ENCODE measurements at places on chromosomes 1 and 21.
A peak's percentile ranks its signal among the peaks of the same experiment; 100 is the strongest.

GRCh38 chr1:26831546-26832248, 5.2 kb downstream of the ZDHHC18 start:
- no peak overlapping the region for H3K27ac ChIP-seq
- peaks cover 3% of the 10 kb centered on the region for H3K36me3 ChIP-seq
- no peaks in the 10 kb centered on the region for H3K4me1 ChIP-seq
- no peak for DNase-seq
- no peaks in the 10 kb centered on the region for H3K27me3 ChIP-seq

- no peaks in the 10 kb centered on the region for H3K36me3 ChIP-seq
- no peak overlapping the region for H3K27ac ChIP-seq
- no peaks in the 10 kb centered on the region for H3K4me1 ChIP-seq
- no peak overlapping the region for H3K4me3 ChIP-seq
Observed at GRCh38 chr1:41810446-41810845, 108.3 kb downstream of the HIVEP3 start.

- no peaks in the 10 kb centered on the region for H3K4me1 ChIP-seq
- DNase-seq, result no peak
- H3K27ac ChIP-seq, result no peak overlapping the region
- no peaks in the 10 kb centered on the region for H3K36me3 ChIP-seq
Observed at GRCh38 chr1:25194572-25195020, 37.7 kb downstream of the SYF2 start.

DNA sequence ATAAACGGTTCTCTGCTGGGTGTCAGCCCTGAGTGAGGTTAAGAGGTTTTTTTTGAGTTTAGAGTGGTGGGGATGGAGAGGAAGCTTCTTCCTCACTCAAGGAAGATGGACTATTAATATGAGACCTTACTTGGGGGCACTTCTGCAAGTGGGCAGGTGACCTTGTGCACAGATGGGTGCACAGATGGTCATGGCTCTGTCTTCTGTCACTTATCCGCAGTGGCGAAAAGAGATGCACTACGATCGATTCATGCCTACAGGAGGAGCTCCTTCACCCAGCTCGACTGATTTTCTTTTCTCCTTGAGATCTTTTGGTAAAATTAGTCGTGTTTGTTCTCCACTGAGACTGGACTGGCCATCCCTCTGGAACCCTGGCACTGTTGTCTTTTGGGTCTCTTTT, 22.9 kb upstream of the CYYR1 start:
- H3K4me3 ChIP-seq, result no peak overlapping the region
- no peaks in the 10 kb centered on the region for H3K36me3 ChIP-seq
- no peak overlapping the region for H3K27ac ChIP-seq
- DNase-seq, result no peak
- H3K27me3 ChIP-seq, result no peaks in the 10 kb centered on the region

GRCh38 chr1:233389169-233389568, 61.6 kb downstream of the MAP3K21 start:
- H3K27ac ChIP-seq, result no peak overlapping the region
- peak; percentile 12 for DNase-seq
- H3K4me1 ChIP-seq, result peaks cover 2% of the 10 kb centered on the region
- H3K4me3 ChIP-seq, result no peak overlapping the region
- no peaks in the 10 kb centered on the region for H3K27me3 ChIP-seq

- no peaks in the 10 kb centered on the region for H3K27me3 ChIP-seq
- H3K27ac ChIP-seq, result no peak overlapping the region
- no peak overlapping the region for H3K4me3 ChIP-seq
- peak; percentile 57 for DNase-seq
- H3K36me3 ChIP-seq, result no peaks in the 10 kb centered on the region
- no peaks in the 10 kb centered on the region for H3K4me1 ChIP-seq
Observed at GRCh38 chr1:245576323-245576722, 421.5 kb downstream of the KIF26B start.

DNA sequence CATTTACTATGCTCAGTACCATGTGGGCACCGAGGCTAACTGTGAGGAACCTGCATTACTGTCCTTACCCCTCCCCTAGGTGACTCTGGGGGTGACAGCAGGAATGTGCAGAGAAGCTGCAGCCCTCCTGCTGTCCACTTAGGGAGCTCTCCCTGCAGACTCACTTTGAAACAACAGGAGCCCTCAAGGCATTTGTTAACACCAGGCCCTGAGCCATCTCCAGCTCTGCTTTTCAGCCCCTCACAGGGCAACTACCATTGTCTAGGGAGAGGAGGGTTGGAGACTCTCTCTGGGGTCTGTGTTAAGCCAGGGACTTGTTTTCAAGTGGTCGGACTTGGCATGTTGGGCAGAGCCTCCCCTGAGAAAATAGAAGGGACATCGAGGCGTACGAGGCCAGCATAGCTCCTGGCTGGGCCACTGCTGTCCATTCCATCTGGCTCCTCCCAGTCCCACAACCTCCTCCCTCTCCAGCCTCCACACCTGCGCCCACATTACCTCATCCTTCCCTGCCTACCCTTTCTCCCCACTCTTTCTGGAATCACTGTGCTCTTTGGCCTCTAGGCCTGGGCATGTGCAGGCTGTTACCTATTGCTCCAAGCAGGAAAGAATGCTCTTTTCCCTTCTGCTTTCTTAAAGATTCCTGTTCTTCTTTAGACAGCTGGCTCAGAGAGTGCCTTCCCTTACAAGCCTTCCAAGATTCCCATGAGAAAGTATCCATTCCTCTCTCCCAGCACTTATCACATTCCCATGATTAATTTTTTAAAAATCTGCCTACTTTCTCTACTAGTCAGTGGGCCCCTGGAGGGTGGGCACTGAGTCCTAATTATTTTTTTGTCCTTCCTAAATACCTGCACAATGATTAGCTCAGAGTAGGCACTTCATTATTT, 102.7 kb upstream of the GCLM start:
- no peaks in the 10 kb centered on the region for H3K36me3 ChIP-seq
- no peak overlapping the region for H3K4me3 ChIP-seq
- H3K27me3 ChIP-seq, result no peaks in the 10 kb centered on the region
- H3K27ac ChIP-seq, result no peak overlapping the region
- peaks cover 4% of the 10 kb centered on the region for H3K4me1 ChIP-seq
- peak; percentile 70 for DNase-seq

- H3K27me3 ChIP-seq, result no peaks in the 10 kb centered on the region
- H3K36me3 ChIP-seq, result no peaks in the 10 kb centered on the region
- H3K4me1 ChIP-seq, result no peaks in the 10 kb centered on the region
- peak; percentile 60 for DNase-seq
- no peak overlapping the region for H3K27ac ChIP-seq
Observed at GRCh38 chr1:192488058-192488457, 87.5 kb upstream of the RGS1 start.

DNA sequence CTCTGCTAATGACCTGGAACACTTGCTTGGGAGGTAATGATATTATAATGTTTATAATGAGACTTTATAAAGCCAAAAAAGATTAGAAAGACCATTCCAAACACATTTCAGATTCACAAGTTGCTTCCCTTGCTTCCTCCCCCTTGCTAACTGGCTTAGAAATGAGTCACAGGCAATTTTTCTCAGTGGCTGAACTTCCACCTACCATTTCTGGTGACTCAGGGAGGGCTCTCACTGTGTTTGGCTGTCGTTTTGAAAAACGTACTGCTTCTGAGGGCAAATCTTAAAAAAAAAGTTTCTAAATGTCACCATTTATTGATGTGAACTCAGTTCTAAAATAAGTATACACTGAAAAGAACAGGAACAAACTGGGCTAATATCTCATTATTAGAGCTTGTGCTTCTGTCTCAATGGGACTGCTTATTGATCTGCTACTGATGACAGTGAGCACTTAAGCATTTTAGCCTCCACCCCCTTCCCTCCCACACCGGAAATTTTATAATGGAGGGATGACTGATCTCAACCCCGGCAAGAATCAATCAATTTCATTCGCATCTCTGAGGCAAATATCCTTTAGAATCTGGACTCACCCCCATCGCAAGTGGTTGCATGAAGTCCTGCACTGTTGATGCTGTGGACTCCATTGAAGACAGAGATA, 278.3 kb downstream of the KCTD3 start:
- no peak overlapping the region for H3K27ac ChIP-seq
- H3K27me3 ChIP-seq, result no peaks in the 10 kb centered on the region
- H3K4me1 ChIP-seq, result no peaks in the 10 kb centered on the region
- no peak overlapping the region for H3K4me3 ChIP-seq
